ENCODE measurements at places on chromosomes 5 and 9.

DNA sequence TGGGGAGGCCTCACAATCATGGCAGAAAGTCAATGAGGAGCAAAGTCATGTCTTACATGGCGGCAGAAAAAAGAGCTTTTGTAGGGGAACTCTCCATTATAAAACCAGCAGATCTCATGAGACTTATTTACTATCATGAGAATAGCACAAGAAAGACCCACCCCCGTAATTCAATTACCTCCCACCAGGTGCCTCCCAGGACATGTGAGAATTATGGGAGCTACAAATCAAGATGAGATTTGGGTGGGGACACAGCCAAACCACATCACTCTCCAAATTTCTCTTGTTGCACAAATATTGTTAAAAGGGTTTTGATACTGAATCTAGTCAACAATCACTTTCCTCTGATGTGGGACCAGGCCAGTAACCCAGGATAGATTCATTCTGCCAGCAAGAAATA is 1176.1 kb downstream of the CDH9 start:
- no peak for DNase-seq

- DNase-seq, result no peak
Observed at GRCh38 chr9:114538241-114538640, 33.0 kb upstream of the WHRN start.

GRCh38 chr5:78858364-78858763 is 126.7 kb downstream of the ARSB start:
- no peak for DNase-seq

DNA sequence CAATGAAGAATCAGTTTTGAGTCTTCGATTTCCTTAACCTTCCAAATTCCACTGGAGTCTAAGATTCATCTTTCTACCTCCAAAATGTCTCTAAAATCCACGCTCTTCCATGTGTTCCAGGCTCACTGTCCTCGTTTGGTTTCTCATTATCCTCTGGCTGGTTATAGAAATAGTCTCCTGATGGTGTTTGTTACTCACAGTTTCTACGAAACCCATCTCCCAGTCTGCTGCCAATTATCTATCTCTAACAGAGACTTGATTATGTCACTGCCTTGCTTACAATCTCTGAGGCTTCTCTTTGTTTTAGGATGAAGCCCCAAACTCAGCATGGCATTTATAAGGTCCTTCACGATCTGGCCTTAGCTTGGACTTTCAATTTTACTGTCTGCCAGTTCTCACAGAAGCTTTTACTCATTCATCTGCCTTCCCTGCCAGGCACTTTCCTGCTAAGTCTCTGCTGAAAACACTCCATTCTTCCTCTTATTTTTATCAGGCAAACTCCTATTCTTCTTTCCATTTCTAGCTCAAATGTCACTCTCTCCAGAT is 339.6 kb upstream of the SGCD start:
- no peak for DNase-seq

DNA sequence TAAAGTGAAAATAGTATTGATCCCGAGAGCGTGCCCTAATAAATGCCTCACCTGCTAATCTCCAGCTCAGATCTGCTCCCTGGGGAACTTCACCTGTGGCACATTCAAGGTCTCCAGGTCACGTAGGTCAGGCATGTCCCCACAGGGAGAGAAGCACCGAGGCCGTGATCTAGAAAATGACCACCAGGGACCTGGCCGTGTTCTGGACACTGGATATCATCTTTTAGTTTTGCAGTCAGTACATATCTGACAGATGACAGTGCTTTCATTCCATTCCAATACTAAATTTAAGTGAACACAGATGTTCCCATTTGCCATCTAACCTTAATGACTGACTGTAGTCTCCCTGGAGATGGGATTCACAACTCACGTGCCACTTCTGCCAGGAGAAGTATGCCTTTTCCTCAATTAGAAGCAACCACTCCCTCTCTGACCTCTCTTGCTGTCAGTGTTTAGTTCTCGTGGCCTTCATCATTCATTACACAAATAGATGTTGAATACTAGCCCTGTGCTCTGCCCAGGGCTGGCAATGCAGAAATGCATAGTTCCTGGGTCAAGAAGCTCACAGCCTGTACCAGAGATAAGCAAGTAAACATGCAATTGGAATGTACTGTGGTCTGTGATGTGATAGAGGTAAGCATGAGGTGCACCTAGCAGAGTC is 276.5 kb downstream of the NTRK2 start:
- DNase-seq, result no peak

GRCh38 chr9:33285502-33285901 is 4.8 kb upstream of the NFX1 start:
- no peak for DNase-seq

DNA sequence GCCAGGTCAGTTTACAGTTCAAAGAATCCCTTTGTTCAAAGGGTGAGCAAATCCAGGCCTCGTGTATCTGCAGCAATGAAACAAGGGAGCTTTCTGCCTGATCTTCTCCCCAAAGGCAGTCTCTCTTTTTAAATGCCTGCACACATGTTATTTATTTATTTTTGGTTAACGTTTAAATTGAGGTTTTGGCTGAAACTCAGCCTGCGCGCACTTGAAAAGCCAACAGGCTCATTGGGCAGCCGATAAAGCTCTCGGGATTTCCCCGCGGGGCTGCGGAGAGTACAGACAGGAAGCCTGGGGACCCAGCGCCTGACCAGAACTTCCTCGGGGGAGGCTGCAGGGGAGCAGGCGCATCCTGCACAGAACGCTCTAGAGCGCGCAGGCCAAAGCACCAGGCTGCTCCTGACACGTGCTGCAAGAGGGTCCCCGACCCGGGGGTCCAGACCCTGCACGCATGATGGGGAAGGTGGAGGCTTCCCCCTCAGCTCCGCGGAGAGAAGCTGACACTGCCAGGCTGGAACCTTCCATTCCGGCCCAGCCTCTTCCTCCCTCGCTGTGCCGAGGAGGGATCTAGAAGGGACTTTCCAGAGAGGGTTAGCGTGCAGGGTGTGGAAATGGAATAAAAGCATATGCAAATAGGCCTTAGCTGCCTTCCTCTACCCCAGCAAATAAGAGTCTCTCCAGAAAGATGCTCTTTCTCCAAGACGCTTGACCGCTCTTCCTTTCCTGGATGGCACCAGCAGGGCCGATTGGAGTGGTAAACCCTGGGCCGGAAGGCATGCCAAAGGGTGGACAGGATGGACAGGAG is 46.1 kb downstream of the PTTG1 start:
- no peak for DNase-seq

DNA sequence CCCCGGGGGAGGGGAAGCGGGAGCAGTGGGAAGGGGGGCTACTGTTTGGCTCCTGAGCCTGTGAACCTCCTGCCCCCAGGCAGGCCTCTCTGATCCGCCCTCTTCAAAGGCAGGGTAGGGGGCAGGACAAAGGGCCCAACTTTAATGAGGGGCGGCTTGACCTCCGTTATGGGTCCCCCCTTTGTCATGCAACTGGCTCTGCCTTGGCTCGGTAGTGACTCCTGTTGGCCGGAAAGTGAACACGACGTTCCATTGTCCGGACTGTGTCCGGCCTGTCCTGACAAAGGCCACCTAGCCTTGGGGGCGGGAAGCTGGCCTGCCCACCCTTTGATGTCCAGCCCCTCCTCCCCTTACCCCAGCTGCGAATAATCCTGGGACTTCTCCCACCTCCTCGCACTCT is 1.3 kb downstream of the CDX1 start:
- DNase-seq, result no peak

DNA sequence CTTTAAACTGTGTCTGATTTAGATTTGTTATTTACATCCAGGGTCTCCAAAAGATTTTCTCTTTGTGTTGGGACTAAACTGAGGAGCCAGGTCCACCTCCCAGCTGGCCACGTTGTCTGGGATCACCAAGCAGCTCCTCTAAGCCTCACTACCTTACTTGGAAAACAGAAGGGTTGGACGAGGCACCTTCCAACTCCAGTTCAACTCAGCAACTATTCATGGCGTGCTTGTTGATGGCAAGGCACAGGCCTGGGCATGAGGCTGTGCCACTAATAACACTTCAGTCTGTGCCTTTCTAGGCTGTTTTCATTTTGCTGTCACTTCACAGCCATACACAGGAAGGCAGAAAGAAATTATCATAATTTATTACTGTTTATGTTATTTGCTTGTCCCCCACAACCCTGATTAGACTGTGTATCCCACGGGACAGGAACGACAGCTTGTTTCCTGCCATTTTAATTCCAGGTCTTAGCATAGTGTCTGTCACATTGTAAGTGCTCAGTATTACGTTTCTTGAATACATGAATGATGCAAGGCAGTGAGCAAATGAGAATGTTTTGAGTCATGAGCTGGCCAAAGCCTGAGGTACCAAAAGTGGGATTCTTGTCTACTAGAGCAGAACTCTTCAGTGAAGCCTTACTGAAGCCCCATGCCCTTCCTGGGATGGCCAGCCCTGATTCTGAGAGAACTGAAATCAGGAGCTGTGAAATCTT is 125.8 kb downstream of the GALNT10 start:
- no peak for DNase-seq

- peak; percentile 12 for DNase-seq
Observed at GRCh38 chr9:23594421-23594820, 231.6 kb downstream of the ELAVL2 start.

- DNase-seq, result no peak
Observed at GRCh38 chr9:131060900-131061630, 35.3 kb upstream of the AIF1L start.

GRCh38 chr9:93585695-93586094 is 9.3 kb downstream of the PHF2 start:
- DNase-seq, result no peak

GRCh38 chr9:106356924-106357323 is 506.0 kb upstream of the ZNF462 start:
- DNase-seq, result no peak

DNA sequence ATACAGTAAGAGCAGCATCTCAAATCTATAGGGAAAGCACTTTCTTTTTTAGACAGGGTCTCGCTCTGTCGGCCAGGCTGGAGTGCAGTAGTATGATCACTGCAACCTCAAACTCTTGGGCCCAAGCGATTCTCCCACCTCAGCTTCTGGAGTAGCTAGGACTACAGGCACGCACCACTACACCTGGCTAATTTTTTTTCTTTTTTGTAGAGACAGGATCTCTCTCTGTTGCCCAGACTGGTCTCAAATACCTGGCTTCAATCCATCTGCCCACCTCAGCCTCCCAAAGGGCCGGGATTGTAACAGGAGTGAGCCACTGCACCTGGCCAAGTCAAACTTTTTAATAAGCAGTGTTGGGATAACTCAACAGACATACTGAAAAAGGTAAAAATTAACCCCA is 107.6 kb downstream of the SIL1 start:
- no peak for DNase-seq

DNA sequence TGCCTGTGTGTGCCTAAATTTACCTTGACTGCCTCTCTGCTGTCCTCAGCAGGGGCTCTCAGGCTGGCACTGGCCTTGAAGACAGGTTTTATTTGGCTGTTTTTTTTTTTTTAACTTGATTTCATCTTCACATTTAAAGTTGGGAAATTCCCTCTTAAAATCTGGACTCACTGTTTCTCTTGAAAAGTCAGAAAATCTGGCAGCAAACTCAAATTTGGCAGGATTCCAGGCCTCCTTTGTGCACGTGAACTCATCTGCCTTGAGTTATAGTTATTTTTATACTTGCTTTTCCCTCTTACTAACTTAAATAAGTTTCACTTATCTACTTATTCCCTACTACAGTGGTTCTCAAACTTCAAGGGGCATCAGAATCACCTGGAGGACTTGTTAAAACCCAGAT is 118.4 kb upstream of the MAP3K1 start:
- no peak for DNase-seq

DNA sequence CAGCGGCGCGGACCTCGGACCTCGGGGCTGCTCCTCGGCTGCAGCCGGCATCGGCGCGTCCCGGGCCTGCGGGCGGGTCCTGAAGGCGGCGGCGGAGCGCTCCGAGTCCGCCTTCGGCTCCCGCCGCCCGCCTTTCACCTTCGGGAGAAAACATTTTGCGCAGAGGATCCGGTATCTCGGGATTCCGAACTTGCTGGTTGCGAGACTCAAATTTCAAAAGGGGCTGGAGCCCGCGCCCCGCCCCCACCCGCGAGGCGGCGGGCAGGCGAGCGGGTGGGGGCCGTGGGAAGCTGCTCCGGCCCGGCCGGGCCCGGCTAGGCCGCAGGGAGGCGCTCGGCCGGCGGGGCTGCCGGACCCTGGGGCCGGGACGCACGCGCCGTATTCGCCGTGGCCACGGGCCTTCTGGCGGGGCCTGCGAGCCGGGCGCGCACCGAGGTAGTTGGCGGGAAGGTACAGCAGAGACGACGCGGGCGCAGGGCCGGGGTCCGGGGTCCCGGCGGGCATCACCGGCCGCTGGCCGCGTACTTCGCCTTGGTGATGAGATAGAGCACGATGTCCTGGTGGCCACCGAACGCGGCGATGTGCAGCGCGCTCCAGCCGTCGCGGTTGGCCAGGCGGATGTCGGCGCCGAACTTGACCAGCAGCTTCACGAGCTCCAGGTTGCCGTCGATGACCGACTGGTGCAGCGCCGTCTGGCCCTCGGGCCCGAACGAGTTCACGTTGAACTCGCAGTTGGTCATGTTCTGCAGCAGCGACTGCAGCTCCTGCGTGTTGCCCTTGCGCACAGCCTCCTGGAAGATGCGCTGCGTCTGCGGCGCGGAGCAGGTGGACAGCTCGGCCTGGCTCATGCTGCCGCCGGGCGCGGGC is 757 bp downstream of the NRARP start:
- DNase-seq, result peak; percentile 75

DNA sequence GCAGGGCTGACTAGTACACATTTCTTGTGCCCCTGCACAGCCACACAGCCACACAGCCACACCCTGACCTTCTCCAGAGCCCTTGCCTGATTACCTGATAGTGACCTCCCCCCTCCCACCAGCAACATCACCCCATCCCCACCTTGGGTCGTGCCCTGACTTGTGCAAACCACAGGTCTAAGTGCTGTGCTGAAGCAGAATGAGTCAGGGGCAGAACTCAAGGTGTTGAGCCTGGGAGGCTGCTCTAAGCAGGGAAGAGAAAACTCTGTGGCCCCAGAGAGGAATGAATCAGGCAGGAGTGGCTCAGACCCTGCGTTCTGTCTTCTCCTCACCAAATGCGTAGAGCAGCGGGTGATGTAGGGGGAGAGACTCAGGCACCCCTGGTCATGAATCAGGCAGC is 24.3 kb upstream of the FAT2 start:
- no peak for DNase-seq

DNA sequence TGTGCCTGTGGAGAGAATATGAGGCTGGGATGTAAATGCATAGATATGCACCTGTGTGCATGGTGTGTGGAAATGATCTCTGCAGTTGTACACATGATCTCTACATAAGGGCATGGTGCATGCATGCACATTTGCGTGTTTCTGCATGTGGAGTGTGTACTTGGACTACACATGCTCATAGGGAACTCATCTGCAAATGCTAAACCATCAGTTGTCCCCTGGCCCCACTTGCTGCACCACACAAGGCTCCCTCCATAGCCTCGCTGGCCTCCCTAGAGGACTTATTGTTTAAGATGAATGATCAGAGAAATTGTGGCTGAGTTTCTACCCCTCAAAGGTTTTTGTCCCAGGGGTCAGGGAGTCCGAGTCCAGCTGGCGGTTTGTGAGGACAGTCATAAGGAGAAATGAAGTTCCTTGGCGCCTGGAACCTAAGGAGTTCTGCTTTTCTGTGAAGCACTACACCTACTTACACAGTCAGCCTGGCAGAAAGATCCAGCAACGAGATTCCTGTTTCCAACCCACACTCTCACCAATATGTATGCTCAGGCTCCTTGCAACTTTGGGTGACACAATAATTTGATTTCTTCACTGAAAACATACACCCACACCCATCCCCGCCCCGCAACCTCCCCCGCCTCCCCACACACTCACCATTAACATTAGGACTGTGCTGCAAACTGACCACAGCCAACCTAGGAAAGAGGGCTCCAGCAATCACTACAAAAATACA is 79.9 kb upstream of the CPEB4 start:
- DNase-seq, result no peak

- no peak for DNase-seq
Observed at GRCh38 chr5:61637566-61637965, 305.5 kb downstream of the ZSWIM6 start.

Data from neuronal stem cell (in vitro differentiated cells).